Upper lobe of right lung (tissue), 1 donor: ENCODE measurements at places on chromosomes 2 and 18. TPM values are rescaled to one million over a fixed set of nuclear protein-coding genes. Genes with fewer than 3 reads are reported as not detected.

Gene POMC
- total RNA-seq, result 3.3 TPM

Gene FOXI3
- total RNA-seq, result not detected

Gene MAPK4
- 7.0 TPM for total RNA-seq

DNA sequence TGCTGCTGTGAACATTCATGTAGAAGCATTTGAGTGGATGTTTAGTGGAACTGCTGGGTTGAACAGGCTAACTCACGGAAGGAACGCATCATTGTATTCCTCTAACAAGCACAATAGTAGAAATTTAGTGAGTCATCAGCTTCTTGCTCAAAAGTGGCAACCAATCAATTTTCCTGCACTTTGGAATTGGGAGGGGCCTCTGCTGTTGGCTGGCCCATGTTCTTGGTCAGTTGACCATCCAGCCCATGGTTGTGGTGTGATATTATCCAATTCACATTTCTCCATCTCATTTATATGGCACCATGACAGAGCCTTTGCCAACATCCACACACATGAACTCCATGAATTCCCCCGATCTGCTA is 95.0 kb downstream of the TNFRSF11A start:
- DNase-seq, result no peak

GRCh38 chr2:88521445-88522073 is 69.1 kb upstream of the FOXI3 start:
- DNase-seq, result no peak
